NCI-H1694 treated with DMSO at 0.1 percent for 48 hours (cell line): ENCODE measurements at places on chromosomes 6 and 20.

DNA sequence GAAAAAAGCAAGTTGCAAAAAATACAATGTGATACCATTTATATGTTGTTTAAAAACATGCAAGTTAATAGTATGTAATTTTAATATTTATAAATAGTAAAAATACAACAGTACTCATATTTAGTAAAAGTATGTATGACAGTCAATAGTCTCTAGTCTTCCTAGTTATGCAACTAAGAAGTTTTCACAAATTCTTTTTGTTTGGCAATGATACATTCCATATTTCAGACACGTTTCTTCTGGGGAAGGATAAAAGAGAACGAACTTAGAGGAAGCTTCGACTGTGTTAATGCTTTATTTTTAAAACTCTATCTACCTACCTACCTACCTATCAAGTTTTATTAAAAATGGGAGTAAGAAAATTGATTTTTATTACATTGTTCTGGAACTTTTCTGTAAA lies 77.7 kb downstream of the UBE3D start:
- DNase-seq = no peak

DNA sequence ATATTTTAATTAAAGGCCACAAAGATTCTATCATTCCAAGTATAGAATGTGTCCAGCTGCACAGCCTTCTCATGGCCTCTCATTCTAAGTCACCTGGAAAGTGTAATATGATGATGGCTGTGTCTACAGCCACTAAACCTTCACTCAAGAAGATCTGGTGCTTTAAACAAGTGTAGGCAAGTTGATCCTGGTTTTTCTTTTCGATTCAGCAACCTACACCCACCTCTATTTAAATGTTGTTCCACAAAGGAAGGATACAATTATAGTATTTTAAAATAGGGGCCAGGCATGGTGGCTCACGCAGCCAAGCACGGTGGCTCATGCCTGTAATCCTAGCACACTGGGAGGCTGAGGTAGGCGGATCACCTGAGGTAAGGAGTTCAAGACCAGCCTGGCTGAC lies 25.5 kb upstream of the DST start:
- DNase-seq = no peak

DNA sequence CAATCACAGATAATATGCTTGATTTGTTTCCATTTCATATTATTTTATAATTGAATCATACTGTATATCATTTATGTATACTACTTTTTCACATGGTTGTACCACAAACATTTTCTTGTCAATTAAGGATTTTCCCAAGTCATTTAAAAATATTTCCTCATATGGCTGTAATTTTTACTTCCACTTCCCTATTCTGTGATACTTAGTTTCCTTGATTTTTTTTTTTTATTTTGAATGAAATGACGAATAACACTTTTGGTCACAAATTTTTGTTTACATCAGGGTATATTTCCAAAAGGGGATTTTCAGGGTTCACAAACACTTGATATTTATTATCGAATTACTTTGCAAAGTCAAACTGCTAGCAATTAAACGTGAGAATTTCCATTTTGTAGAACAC lies 515.6 kb downstream of the KIF16B start:
- no peak for DNase-seq

GRCh38 chr6:145096846-145097245 lies 638.5 kb downstream of the EPM2A start:
- no peak for DNase-seq

- no peak for DNase-seq
Observed at GRCh38 chr6:91132461-91132860, 545.6 kb upstream of the MAP3K7 start.

DNA sequence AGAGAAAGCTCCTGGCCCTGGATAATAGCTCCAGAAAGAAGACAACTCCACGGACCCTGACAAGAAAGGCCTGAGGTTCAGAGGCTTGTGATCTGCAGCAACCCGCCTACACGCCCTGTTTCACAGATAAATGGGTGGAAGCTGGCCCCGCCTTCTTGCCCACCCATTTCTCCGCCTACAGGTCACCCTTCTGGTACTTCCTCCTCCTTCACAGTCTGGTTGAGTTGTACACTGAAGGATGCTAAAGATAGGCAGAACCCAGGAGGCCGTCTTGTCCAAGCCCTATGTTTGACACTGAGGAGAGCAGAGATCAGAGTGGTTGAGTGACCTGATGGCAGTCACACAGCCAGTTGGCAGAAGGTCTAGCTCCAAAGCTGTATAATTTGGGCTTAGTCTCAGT lies 34.2 kb upstream of the MDGA1 start:
- DNase-seq = no peak

DNA sequence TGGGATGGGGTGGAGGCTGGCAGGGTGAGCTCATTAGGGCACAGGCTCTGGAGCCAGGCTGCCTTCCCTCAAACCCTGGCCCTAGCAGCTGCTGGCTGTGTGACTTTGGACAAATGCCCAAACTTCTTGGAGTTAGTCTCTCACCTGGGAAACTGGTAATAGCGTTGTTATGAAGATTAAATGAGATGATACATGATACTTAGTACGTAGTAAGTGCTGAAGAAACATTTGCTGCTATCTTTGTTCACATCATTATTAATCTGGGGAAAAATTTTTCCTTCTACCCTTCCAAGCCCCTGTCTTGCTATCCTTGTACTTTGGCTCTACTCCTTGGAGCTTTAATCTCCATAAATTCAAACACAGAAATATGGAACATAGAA lies 22.3 kb upstream of the PPARD start:
- no peak for DNase-seq
